ENCODE measurements at places on chromosomes 4 and X.
A peak's percentile ranks its signal among the peaks of the same experiment; 100 is the strongest.

GRCh38 chrX:31147175-31147574 lies 75.3 kb upstream of the FTHL17 start:
- DNase-seq = no peak

GRCh38 chr4:187103351-187103750 lies 379.7 kb upstream of the FAT1 start:
- no peak for DNase-seq

DNA sequence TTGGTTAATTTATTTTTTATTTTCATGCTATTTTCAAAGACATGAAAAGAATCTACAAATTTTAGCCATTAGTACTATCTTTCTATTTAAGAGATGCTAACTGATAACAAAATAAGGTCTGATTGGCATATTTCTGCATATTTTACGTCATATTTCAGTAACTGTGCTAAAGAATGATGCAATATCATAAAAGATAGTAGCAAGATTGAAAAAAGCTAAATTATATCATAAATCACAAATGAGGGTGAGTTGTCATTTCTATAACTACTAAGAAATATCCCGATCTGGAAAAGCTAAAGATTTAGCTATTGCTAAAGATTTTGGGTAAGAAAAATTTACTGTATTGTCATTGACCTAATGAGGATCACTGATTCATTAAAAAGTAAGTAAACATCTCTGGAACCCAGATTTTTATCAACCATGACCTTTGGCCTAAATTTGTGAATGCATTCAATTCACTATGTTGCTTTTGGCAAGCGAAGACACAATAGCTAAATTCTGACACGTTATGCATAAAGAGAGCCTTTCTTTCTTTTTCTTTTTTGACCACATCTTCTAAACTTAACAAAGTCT lies 103.6 kb downstream of the HPGD start:
- no peak for DNase-seq

- DNase-seq = peak; percentile 28
These were observed 155.6 kb downstream of the BTC start for GRCh38 chr4:74638689-74639088.

GRCh38 chrX:103573202-103573601 lies 12.1 kb upstream of the TCEAL4 start:
- no peak for DNase-seq

DNA sequence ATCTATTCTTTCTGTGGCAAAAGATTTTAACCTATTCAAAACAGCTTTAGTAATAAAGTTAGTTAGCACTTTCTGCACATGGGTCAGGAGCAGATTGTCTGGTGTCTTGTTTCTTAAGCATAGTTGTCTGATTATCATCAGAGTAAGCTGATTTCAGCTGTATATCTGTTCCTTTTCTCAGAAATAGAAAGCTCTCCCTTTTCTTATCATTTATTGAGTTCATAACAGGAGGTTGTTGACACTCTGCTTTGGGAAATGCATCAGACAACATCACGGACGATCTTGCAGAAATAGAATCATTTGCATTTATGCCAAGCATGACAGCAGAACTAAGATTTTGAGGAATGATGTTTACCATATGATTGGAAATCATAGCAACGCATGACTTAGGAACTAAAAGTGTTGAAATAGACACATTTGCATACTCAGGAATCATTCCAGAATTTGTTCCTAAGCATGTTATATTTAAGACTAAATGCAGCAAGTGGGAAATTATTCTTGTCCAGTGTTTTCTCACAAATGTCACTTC lies 66.7 kb downstream of the RBMX2 start:
- DNase-seq = no peak

DNA sequence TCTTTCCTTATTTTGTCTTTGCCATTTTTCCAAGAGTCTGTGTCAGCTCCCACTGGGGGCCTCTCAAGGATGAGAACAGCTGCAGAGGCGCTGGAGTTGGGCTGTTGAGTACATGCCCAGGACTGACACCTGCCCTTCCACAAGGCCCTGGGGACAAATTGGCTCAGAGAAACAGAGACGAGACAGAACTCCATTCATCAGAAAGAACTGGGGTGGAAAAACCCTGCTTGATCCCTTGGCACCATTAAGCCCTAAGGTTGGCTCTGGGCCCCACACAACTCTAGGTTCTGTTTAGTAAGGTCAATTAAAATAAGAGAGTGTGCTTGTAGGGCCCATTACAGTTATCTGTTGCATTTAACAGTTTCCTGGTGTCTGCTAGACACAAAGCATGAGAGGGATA lies 63.6 kb downstream of the DCX start:
- DNase-seq = no peak

DNA sequence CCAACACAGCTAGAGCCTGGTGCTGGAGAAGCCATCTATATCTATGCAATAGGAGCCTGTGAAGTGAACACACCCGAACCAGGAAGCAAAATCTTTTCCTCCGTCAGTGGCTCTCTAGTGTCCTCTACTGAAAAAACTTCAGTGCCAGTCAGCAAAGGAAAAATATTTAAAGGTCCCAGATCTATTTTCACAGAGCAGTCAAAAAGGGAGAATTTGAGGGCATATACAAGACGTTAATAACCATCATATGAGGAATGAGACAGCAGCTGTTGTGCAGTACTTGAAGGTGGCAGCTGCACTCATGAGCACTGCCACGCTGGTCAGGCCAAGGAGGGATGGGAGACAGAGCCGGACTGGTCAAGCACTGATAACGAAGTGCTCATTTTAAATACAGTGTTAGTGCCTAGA lies 14.4 kb downstream of the MCUB start:
- DNase-seq = peak; percentile 30

DNA sequence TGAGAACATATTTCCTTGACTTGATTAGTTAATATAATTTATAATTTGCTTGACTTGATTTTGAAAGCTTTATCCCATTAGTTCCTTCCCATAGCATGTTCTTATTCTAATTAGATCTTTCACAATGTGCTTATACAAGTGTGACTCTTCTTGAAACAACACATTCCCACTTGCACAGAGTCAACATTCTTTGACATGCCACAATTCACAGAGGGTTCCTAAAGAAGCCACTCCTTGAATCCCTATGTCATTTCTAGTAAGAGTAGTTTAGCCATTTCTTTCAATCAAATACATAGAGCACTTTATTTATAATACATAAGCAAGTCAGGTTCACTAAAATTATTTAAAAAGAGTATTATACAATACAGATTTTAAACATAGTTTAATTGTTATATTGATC lies 228.9 kb upstream of the GRID2 start:
- DNase-seq = no peak

DNA sequence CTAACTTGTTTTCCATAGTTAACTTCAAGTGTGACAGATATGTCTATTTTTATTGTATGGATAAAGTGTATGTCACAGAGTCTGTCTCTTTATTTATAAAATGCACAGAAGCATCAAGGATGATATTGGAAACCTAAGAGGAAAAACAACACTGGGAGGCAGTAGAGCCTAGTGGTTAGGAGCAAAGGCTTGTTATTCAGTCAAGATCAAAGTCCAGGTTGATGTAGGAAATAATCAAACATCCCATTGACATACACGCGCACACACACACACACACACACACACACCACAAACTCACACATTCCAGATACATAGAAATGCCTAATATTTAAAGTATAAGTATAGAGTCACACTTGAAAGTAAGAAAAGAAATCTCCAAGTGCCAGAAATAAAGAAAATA lies 206.8 kb downstream of the CHRDL1 start:
- DNase-seq = no peak

DNA sequence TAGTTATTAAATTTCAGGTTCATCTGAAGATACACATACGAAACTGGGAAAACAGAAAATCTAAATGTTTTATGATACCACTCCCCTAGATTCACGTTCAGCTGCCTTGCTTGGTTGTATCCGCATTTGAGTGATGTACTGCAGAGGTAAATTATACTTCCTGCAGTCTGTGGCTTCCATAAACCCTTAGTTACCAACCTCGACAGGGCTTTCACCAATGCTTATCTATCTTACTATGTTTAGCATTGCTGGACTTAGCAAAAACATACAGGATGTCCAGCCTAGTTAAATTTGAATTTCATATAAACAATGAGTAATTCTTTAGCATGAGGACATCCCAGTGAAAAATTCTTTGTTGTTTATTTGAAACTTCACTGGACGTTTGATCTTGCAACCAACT lies 108.8 kb downstream of the TMA16 start:
- DNase-seq = no peak

GRCh38 chr4:85606505-85606904 lies 131.6 kb downstream of the ARHGAP24 start:
- no peak for DNase-seq

- DNase-seq = peak; percentile 19
These were observed 184.7 kb upstream of the ZCCHC13 start for GRCh38 chrX:74119016-74119910.
